ENCODE measurements at places on chromosomes 6 and 20. TPM values are rescaled to one million over a fixed set of nuclear protein-coding genes. Genes with fewer than 3 reads are reported as not detected.

GRCh38 chr20:52047811-52048764 lies 143.5 kb downstream of the ZFP64 start:
- H3K4me1 ChIP-seq, result peaks cover 30% of the 10 kb centered on the region
- no peaks in the 10 kb centered on the region for H3K36me3 ChIP-seq
- peak overlapping the region; percentile 63 for H3K4me3 ChIP-seq
- peak overlapping the region; percentile 85 for H3K27ac ChIP-seq
- H3K27me3 ChIP-seq, result peaks cover 4% of the 10 kb centered on the region

GRCh38 chr6:149212892-149213801 lies 104.4 kb upstream of the TAB2 start:
- H3K4me1 ChIP-seq, result peaks cover 43% of the 10 kb centered on the region
- H3K27me3 ChIP-seq, result no peaks in the 10 kb centered on the region
- H3K4me3 ChIP-seq, result no peak overlapping the region
- DNase-seq, result peak; percentile 79
- H3K27ac ChIP-seq, result no peak overlapping the region

DNA sequence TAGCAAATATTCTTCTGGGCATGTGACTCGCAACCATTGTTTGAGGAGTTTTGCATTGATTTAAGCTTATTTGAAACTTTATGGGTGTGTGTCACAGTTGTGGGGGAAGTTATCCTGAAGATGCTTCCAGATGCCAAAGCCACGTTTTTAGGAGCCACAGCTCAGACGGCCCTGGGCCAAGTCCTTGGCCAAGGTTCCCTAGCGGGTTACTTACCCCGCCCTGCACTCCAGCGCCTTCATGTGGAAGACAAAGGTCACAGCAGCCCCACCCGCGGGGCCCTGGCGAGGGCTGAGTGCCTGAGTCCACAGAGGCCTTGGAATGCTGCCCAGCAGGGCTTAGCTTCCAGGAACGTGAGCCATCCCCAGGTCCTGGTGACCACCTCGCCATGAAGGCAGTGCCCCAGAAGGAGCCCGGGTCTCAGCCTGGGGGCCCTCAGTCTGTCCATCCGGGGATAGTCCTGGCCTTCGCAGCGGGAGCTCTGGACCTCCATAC lies 308.3 kb downstream of the CDH4 start:
- no peak overlapping the region for H3K4me3 ChIP-seq
- H3K4me1 ChIP-seq, result no peaks in the 10 kb centered on the region
- no peak for DNase-seq
- H3K27ac ChIP-seq, result no peak overlapping the region
- H3K27me3 ChIP-seq, result no peaks in the 10 kb centered on the region
- H3K36me3 ChIP-seq, result no peaks in the 10 kb centered on the region

GRCh38 chr20:14643556-14643955 lies 306.1 kb upstream of the FLRT3 start:
- H3K27ac ChIP-seq, result no peak overlapping the region
- no peaks in the 10 kb centered on the region for H3K27me3 ChIP-seq
- H3K36me3 ChIP-seq, result no peaks in the 10 kb centered on the region
- H3K4me1 ChIP-seq, result no peaks in the 10 kb centered on the region

DNA sequence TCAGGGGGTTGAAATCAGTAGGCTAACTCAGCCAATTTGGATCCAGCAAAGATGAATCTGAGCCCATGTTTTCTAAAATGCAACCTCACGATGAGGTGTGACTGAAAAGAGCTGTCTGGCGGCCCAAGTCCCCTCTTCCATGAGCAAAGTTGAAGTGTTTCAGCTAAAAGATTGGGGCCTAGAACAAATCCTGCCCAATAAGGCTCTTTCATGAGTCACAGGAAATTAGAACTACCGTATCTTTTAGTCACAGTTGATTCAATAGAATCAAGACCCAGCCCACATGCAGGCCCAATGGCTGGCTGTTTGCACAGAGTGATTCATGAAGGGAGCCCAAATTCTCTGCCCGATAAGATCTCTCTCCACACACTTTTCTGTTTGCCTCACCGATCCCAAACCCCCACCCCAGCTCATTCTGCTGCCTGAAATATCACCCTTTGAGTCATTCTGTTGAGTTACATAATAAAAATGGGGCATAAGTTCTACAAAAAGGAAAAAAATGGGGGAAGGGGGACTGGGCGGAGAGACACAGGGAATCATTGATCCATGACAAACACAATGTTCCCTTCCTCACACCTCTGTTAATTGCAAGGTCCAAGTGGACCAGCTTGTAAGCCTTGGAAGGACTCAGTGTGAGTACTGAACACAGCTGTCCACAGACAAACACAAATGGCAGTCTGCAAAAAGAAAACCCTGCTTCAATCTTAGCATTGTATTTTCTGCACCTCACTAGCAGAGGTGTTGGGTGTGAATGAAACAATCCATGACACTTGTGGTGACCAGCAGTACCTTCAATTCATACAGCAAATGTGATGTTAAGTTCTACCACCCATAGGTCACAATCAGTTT lies 13.8 kb downstream of the FOXQ1 start:
- no peak overlapping the region for H3K27ac ChIP-seq
- DNase-seq, result no peak
- peaks cover 22% of the 10 kb centered on the region for H3K27me3 ChIP-seq
- H3K4me1 ChIP-seq, result no peaks in the 10 kb centered on the region
- no peak overlapping the region for H3K4me3 ChIP-seq
- no peaks in the 10 kb centered on the region for H3K36me3 ChIP-seq

DNA sequence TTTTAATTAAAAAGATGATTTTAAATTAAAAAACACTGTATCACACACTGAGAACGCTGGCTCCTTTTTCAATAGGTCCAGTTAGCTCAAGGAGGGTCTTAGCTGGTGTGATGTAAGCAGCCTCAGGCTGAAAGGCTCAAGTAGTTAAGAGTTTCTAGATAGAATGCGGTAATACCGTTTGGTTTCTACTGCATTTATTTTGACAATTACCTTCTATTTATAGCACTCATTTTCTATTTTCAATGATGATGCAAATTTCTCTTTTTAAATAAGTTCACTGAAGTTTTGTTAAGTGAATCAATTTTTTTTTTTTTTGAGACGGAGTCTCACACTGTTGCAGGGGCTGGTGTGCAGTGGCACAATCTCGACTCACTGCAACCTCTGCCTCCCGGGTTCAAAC lies 87.1 kb downstream of the PREX1 start:
- H3K27ac ChIP-seq, result no peak overlapping the region
- no peak for DNase-seq
- H3K4me3 ChIP-seq, result no peak overlapping the region
- H3K36me3 ChIP-seq, result peaks cover 45% of the 10 kb centered on the region
- H3K27me3 ChIP-seq, result no peaks in the 10 kb centered on the region

GRCh38 chr6:133242637-133243585 lies 1.8 kb downstream of the EYA4 start:
- peaks cover 3% of the 10 kb centered on the region for H3K4me1 ChIP-seq
- H3K27me3 ChIP-seq, result peaks cover 57% of the 10 kb centered on the region
- H3K27ac ChIP-seq, result peak overlapping the region; percentile 25
- DNase-seq, result no peak
- no peak overlapping the region for H3K4me3 ChIP-seq
- no peaks in the 10 kb centered on the region for H3K36me3 ChIP-seq

DNA sequence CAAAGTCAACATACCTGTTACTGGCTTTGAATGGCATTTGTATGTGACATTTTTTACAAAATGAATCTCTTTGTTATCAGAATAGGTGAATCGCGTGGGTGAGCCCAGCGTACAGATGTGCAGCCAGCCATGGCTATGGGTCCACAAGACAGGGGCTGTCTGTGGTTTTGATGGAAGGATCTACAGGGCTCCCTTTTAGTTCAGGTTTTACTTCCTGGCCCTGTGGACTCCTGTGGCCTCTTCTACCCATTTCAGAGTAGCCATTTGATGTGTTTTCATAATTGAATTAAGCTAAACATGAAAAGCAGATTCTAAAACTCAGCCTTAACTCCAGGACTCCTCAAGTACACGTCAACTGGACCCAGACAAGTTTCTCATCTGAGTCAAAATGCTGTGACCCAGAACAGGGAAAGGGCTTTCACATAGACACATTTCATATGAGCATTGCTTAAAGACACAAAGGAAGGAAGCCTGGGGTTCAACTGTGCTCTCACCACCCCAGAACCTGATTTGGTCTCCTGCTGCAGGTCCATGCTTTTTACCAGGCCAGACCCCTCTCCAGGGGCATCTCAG lies 105.3 kb upstream of the NAA20 start:
- H3K36me3 ChIP-seq, result no peaks in the 10 kb centered on the region
- H3K4me3 ChIP-seq, result no peak overlapping the region
- H3K27ac ChIP-seq, result no peak overlapping the region
- no peak for DNase-seq

GRCh38 chr20:35368666-35369423 lies 42.9 kb downstream of the UQCC1 start:
- H3K27me3 ChIP-seq, result no peaks in the 10 kb centered on the region
- peaks cover 3% of the 10 kb centered on the region for H3K4me1 ChIP-seq
- no peak for DNase-seq
- H3K4me3 ChIP-seq, result no peak overlapping the region
- peaks cover 18% of the 10 kb centered on the region for H3K36me3 ChIP-seq

DNA sequence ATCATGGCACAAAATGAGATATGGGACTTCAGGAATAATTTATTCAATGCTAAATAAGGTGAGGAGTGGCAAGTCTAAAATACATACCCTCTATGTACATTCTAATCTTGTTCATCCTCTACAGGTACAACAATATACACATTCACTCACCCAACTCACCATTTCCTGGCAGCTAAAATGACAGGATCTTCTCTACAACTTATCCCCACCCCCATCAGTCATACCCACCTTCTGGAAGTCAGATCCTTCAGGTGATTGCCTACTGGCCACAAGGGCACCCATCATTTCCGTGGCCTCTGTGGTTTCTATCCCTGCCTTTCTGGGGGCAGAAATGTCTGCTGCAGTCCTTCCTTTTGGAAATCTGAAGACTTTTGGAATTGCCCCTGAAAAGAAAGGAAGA lies 22.8 kb upstream of the CRIP3 start:
- no peaks in the 10 kb centered on the region for H3K36me3 ChIP-seq
- H3K4me1 ChIP-seq, result peaks cover 13% of the 10 kb centered on the region
- H3K27me3 ChIP-seq, result peaks cover 3% of the 10 kb centered on the region
- no peak overlapping the region for H3K27ac ChIP-seq

DNA sequence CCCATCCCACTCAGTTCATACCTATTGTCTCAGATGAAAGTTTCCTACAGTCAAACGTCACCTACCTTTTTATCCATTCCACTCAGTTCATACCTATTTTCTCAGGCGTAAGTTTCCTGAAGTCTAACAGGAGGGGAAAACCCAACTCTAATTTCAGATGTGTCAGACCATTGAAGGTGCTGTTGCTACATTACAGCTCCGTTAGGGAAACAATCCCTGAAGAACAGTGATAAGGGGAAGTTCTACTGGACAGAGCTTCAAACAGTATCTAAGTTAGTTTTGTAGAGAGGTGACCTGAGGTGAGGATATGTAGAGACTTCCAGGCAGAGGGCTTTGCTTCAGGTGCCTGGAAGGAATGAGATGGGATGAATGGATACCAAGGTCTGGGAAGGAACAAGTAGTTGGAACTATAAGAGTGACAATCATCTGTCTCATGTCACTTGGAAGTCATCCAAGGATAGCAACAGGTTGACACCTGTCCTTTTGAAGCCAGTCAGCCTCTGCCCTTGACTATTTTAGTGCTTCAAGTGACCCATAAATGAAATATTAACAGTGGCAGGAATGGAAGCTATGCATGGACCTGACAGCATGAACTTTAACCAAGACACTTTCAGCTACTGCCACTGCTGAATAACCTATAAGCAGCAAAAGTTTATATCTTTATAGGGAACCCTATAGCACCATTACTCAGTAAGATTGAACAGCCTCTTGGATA lies 191.6 kb upstream of the MOCS1 start:
- no peaks in the 10 kb centered on the region for H3K27me3 ChIP-seq
- no peak overlapping the region for H3K4me3 ChIP-seq
- H3K27ac ChIP-seq, result no peak overlapping the region
- H3K36me3 ChIP-seq, result no peaks in the 10 kb centered on the region
- DNase-seq, result no peak
- no peaks in the 10 kb centered on the region for H3K4me1 ChIP-seq

GRCh38 chr6:151564654-151565053 lies 70.8 kb downstream of the CCDC170 start:
- no peaks in the 10 kb centered on the region for H3K36me3 ChIP-seq
- DNase-seq, result no peak
- no peak overlapping the region for H3K4me3 ChIP-seq
- peaks cover 2% of the 10 kb centered on the region for H3K27me3 ChIP-seq

DNA sequence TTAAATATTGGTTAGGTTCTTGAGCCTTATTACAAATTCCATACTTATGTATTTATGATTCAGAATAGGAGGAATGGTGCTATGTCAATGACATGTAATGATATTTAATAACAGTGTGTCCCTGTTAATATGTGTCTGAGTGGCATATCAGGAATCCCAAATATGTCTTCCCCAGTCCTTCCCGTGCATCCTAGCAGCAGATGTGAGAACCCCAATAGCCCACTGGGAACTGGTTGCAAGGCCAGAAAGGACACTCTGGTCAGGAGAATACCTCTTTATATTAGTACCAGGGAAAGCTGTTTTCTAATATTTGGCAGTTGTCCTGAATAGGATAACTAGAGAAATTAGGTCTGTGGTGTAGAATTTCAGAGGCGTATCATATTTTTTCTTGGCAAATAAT lies 159.1 kb upstream of the PDE7B start:
- no peak overlapping the region for H3K4me3 ChIP-seq
- H3K27ac ChIP-seq, result peak overlapping the region; percentile 21
- H3K36me3 ChIP-seq, result peaks cover 3% of the 10 kb centered on the region
- H3K4me1 ChIP-seq, result peaks cover 8% of the 10 kb centered on the region

- peaks cover 6% of the 10 kb centered on the region for H3K4me1 ChIP-seq
- no peak overlapping the region for H3K27ac ChIP-seq
- DNase-seq, result no peak
- H3K36me3 ChIP-seq, result peaks cover 7% of the 10 kb centered on the region
- no peaks in the 10 kb centered on the region for H3K27me3 ChIP-seq
These were observed 97.8 kb downstream of the GMPR start for GRCh38 chr6:16336056-16336818.

- no peaks in the 10 kb centered on the region for H3K36me3 ChIP-seq
- no peak for DNase-seq
- H3K27me3 ChIP-seq, result no peaks in the 10 kb centered on the region
- H3K4me1 ChIP-seq, result no peaks in the 10 kb centered on the region
- H3K4me3 ChIP-seq, result no peak overlapping the region
These were observed 93.5 kb downstream of the ESR1 start for GRCh38 chr6:151901009-151901411.

- no peaks in the 10 kb centered on the region for H3K4me1 ChIP-seq
- H3K27ac ChIP-seq, result no peak overlapping the region
- no peak for DNase-seq
These were observed 220.0 kb upstream of the SPTLC3 start for GRCh38 chr20:12788632-12789299.

GRCh38 chr6:51459958-51460357 lies 627.5 kb downstream of the PKHD1 start:
- no peak for DNase-seq
- no peaks in the 10 kb centered on the region for H3K36me3 ChIP-seq
- no peaks in the 10 kb centered on the region for H3K27me3 ChIP-seq
- no peak overlapping the region for H3K4me3 ChIP-seq

The MRAP2 gene
- not detected for total RNA-seq

The FERMT1 gene
- 0.71 TPM for total RNA-seq

The LRRC73 gene
- total RNA-seq, result 0.14 TPM

The KCNG1 gene
- 12.3 TPM for total RNA-seq

The DPPA5 gene
- not detected for total RNA-seq

The SASH1 gene
- total RNA-seq, result 0.44 TPM

The WFDC11 gene
- not detected for total RNA-seq

The MDFI gene
- not detected for total RNA-seq
